ENCODE measurements at places on chromosomes 1 and 21. TPM values are rescaled to one million over a fixed set of nuclear protein-coding genes. Genes with fewer than 3 reads are reported as not detected.

Gene PRKAA2
- 1.7 TPM for total RNA-seq

- DNase-seq, result no peak
These were observed 2.8 kb downstream of the SRSF10 start for GRCh38 chr1:23977187-23977853.

DNA sequence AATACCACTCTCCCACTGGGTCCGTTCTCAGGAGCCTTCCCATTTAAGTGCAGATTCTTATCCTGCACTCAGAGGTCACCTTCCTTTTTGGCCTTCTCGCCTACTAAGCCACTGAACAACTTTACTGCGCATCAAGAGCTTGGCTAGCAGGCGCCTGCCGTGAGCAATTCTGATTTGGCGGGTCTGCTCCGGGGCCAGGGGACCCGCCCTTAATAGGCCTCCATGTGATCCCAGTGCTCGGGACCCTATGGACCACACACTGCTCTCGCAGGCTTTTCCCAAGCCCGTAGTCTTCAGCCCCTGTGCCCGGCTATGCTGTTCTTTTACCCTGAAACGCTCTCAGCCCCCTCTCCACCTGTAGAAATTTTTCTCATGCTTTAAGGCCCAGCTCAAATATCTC lies 45.1 kb downstream of the BCL9 start:
- DNase-seq, result no peak

Gene NMNAT1
- total RNA-seq, result 15.4 TPM

Gene GJA8
- not detected for total RNA-seq

DNA sequence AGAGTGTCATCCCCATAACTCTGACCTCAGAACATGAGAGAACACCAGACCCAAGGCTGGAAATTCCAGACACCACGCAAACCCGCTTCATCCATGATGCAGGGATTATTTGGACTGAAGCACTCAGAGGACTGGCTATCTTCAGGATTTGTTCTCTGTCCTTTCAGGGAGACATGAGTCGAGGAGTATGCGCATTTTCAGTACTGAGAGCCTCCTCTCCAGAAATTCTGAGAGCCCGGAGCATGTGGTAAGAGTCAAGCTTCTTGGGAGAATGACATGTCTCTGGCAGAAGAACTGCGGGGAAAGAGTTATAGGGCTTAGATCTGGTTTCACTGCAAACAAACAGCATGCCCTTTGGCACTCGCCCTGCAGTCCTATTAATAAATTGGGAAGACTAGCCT lies 6.9 kb downstream of the LAX1 start:
- DNase-seq, result no peak

Gene GPATCH3
- total RNA-seq, result 8.2 TPM

Gene OR2L3
- total RNA-seq, result not detected

Gene CELA3A
- total RNA-seq, result not detected

Gene BGLAP
- total RNA-seq, result 0.63 TPM

Gene LEFTY2
- total RNA-seq, result not detected

DNA sequence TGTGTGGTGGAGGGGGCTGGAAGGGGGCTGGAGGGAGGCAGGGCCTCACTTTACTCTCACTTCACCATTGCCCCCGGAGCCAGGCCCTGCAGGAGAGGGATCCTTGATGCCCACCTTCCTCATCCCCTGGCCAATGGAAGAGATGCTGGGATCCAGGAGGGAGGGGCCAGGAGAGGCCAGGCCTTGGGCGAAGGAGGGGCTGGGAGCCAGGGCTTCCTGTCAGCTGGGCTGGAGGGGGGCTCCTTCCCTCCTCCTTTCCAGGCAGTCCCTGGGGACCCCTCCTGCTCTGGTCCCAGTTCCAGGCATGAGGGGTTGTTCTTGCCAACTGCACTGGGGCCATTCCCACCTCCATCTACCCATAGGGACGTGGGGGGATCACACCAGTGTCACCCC lies 5.7 kb downstream of the AHDC1 start:
- no peak for DNase-seq

DNA sequence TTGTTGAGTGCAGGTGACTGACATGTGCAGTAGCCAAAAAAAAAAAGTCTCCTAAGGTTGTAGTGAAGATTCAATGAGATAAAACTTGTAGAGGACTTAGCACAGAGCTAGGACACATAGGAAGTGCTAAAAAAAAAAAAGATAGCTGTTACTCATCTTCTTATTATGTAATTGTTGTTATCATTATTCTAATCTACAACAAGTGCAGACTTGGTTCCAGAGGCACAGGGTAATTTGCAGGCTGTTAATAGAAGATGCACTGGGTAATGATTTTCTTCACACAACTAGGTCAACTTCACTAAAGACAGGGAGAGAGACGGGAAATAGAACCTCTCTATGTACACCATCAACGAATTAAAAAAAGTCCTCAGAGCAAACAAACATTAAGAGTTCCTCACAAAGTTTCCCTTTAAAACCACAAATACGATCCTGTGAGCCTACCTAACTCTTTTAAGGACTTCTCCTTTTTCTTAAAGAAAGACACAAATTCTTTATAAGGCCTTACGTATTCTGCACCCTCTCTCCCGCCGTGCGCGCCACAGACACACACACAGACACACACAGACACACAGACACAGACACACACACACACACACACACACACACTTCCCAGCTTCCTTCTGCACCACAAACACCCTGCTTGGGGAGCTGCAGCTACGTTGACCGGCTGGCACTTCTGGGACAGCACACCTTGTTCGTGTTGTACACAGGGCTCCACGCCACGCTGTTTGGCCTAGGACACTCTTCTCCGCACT lies 49.8 kb upstream of the GADD45A start:
- DNase-seq, result no peak

Gene SLC35F3
- total RNA-seq, result not detected

- peak; percentile 77 for DNase-seq
These were observed 897 bp downstream of the EPHX4 start for GRCh38 chr1:92030656-92031107.

DNA sequence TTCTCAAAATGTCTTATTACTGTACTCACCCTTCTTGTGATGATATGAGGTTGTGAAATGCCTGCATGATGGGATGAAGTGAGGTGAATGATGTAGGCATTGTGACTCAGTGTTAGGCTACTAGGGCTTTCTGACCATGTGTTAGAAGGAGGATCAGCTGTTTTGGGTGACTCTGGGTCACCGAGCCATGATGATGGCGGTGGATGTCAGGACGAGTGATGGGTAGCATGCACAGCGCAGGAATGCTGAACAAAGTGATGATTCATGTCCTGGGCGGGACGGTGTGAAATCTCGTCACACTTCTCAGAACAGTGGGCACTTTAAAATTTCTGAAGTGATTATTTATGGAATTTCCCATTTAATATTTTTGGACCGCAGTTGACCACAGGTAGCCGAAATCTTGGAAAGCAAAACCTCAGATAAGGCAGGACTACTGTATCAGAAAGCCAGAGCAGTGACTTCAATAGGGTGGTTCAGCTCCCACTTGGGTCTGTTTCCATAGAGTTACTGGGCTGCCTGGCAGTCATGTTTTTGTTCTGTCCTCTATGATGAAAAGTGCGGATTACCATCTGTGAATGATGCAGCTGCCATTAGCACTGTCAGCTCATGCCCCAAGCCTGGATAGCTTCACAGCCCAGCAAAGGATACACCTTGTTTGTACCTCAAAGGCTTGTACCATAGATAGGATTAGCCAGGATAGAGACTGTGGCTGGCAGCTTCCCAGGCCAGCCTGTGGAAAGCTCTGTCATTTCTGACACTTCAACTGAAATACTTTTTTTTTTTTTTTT lies 26.6 kb downstream of the IL6R start:
- no peak for DNase-seq

Gene PLA2G2C
- not detected for total RNA-seq

- no peak for DNase-seq
These were observed 21.7 kb downstream of the ATP5PO start for GRCh38 chr21:33893917-33894316.

Gene BMP8A
- 0.13 TPM for total RNA-seq

Gene KRTAP25-1
- not detected for total RNA-seq

DNA sequence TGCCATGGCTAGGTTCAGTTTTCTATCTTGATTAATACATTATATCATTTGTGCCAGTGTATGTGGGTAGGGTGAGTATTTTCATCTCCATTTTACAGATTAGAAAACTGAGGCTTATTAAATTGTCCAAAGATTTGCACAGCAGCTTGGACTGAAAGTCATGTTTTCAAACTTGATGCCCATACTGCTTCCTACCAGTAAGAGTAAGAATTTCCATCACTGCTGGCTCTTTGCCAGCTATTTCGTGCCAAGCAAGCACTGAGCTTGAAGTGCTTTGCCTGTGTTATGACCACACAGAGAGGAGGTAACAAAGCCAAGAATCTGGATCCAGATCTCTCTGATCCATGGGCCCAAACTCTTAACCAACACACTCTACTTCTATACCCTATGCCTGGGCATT lies 295.0 kb downstream of the VAV3 start:
- peak; percentile 82 for DNase-seq

Gene FALEC
- not detected for total RNA-seq

DNA sequence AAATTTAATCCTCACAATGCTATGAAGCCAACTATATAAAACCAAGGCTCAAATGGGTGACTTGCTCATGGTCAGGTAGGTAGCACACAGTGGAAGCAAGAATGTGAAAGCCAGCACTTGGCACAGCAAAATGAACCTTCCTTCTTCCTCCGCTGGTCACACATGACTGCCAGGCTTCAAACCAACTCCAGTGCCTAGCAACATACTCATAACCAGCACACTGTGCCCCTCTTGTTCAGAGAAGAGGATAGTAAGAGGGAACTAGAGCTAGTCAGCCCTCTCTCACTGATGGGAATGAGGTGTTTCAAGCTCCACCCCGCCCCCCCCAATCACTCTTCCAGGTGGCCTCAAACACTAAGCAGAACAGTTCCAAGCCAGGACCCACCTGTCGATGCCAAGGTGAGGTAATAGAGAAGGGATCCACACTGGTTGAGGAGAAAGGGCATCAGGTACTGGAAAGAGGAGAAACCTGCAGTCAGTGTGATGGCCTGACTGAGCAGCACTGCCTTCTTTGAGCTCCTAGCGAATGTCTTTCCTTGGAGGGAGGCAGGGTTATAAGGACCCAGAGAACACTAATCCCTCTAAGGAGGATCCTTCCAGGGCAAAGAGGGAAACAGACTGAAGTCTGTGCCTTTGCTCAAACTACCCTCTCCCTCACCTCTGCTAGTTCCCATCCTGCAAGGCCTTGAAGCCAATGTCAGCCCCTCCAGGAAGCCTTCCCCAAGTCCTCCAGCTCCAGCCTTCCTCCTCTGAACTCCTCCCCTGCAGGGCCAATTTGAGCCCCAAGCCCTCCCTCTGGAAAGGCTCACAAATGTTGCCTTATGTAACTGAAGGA lies 1.2 kb downstream of the TMEM234 start:
- no peak for DNase-seq

Gene B3GALT2
- total RNA-seq, result 3.7 TPM

Gene ZSWIM5
- 3.7 TPM for total RNA-seq

DNA sequence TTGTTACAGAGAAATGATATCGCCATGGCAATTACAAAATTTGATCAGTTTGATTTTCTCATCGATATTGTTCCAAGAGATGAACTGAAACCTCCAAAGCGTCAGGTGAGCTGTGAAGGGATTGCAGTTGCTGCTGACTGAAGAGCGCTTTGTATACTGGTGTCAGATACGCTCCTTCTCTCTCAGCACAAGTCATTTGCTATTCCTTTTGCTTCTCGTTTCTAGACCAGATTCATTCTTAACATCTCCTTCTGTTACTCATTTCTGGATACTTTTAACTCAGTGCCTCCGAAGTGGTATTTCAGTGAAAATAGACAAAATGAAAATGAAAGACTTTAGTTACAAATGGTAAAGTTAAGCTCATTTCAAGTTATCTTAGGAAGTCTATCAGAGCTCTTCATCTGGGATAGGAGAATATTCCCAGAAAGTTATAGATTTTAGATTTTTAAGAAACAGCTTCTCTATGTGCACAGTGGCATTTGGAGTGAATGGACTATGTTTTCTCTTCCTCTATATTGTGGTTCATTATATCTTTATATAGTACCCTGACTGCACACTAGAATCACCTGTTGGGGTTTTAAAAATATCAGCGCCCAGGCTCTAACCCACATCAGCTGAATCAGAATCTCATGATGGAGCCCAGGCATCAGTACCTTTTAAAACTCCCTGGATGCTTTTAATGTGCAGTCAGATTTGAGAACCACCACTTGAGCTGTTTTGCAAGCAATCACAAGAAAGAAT lies 30.3 kb upstream of the KCNQ4 start:
- no peak for DNase-seq

Gene LY9
- total RNA-seq, result not detected

Gene LAMC1
- total RNA-seq, result 395 TPM

DNA sequence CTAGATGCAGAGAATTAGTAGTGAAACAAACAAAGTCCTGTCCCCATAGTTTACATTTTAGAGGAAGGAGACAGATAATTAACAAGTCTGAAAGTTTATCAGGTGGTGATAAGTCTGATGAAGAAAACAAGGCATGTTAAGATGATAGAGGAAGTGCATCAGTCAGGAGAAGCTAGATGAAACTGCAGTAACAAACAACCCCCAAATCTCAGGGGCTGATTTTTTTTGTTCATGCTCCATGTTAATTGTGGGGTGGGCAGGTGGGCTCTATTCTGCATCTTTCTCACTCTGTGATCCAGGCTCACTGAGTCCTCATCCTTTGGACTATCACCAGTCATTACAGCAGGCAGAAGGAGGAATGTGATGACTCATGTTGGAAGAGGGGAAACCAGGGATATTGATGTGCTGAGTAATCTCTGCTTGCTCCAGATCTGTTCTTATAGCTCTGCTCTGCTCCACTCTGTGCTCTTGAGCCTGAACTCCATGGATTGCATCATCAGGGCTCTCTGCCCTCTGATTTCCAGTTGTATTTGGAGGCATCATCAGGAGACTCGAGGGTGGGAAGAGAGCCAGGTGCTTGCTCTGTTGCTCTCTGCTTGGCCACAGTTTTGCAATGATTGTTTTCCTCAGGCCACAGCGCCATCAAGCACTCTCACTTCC lies 166.9 kb downstream of the IER5 start:
- DNase-seq, result peak; percentile 91

Gene OR6K3
- not detected for total RNA-seq

- peak; percentile 82 for DNase-seq
These were observed 51.4 kb downstream of the ADCY10 start for GRCh38 chr1:167862432-167863076.

- DNase-seq, result no peak
These were observed 250.6 kb downstream of the KAZN start for GRCh38 chr1:14849038-14849437.

DNA sequence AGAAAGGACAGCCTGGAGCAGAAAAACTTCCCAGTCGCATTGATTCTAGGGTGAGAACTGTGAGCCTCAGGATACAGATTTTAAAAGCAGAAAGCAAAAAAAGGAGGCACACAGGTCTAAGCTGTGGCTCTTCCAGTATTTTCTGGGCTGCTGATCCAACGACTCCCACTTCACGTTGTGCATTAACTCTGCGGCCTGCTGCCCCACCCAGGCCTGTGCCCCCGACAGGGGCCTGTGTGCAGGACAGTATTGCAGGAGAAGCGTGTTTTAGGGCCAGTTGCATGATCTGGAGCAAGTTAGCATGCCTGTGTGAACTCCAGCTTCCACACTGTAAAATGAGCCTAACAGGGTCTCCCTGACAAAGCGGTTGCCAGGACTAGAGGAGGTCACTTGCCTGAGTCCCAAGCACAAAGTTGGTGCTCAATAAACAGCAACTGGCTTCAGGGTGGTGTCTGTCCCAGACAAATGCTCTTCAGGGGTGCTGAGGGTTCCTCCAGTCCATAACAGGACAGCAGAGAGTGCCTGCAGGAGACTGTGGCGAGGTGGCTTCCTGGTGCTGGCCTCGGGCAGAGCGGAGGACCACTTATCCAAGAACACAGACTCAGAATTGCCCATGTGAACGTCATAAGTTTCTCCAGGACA lies 66.8 kb upstream of the RAB4A start:
- DNase-seq, result no peak

Measured in dermis microvascular lymphatic vessel endothelial cell (primary cell).